T follicular helper cell (primary cell): ENCODE measurements at places on chromosomes 5 and 9.

DNA sequence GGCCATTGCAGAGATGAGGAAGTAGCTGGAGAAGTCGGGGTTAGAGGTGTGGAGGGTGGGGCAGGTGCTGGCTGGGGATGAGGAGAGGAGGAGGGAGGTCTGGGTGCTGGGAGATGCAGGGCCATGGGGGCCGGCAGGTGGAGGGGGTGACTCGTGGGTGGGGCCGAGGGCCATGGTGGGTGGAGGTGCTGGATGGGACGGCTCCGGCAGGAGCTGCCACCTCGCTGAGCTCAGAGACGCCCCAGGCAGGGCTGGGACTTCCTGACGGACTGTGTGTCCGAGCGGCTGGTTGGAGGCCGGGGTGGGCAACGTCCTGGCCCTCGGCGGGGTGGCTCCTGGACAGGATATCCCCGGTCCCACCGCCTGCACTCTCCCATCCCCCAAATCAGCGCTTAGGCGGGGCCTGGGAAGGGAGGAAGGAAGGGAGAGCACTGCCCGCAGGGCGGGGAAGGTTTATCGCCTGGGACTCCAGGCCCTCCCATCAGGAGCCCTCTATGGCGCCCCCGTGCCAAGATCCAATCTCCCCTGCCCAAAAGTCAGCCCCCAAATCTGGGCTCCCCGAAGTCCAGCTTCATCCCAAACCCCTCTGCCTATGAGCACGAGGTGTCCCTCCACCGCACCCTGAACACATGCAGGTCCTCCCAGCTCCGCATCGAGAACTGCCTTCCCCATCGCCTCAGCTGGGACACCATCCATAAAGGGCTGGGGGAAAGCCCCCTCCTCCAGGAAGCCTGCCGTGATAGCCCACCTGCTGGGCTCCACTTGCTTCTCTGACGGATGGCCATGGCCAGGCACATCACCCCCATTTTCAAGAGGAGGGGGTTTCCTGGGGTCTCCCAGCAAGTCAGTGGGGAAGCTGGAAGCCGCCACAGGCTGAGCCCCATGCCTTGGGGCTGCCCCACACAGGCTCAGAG, 58.3 kb upstream of the NOTCH1 start:
- no peak for DNase-seq

DNA sequence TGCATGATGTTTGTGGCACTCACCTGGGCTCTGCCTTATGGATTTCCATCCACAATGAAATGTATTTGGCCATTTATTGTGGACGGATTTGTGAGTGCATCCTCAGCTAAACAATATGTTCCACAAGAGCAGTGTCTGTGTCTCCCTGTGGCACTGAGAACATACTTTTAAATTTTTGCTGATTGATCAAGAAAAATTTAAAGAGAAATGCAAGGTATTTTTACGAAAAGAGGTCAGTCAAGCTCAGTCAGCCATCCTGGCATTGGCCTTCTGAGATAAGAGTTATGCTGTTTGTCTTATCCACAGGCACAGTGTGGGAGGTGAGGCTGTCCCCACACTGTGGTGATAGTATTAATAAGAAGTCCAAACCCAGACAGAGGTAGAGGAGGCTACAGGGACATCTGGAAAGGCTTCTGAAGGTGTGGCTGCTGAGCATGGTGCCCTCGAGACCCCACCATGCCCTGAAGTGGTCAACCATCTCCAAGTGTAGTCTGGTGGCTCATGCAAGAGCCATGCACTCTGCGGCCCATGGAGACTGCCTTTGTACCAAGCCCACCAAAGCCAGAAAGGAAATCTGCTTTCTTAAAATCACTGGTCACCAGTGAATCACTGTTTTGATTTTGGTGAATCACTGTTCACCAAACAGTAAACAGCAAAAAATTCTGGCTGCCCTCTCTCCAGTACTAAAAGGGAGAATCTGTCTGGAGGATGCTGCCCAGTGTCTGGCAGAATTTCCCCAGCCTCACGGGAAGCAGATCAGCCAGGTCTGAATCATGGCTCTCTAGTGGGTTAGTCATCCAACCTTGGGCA, 28.8 kb downstream of the SPOCK1 start:
- DNase-seq, result no peak

DNA sequence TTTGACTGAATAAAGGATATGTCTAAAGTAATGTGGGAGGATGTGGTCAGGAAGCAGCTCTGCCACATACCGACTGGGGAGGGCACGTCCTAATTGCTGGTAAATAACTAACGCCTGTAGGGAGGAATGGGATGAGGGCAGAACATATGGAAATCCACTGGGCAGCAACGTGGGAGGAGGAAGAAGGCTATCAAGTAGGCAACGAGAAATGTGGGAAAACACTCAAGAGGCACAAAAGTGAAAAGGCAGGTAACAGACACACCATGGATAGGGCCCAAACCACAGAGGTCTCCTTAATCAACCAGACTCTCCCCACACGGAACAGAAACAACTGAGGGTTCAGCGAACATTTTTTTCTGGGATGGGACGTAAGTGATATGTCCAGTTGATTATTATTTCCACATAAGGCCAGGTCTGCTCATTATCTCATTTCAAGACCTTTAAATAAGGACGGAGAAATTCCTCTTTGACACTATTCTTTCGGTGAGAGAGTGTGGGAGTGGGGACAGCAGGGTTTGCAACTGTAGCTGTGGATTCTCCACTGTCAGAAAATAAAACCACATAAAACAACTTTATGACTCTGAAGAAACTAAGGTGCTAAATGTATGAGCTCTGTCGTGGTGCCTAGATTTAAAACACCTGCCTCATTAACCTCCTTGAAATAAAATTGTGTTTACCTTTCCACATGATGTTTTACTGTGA, 17.0 kb downstream of the IARS1 start:
- DNase-seq, result no peak

GRCh38 chr5:180338001-180338707, 15.0 kb downstream of the GFPT2 start:
- no peak for DNase-seq

DNA sequence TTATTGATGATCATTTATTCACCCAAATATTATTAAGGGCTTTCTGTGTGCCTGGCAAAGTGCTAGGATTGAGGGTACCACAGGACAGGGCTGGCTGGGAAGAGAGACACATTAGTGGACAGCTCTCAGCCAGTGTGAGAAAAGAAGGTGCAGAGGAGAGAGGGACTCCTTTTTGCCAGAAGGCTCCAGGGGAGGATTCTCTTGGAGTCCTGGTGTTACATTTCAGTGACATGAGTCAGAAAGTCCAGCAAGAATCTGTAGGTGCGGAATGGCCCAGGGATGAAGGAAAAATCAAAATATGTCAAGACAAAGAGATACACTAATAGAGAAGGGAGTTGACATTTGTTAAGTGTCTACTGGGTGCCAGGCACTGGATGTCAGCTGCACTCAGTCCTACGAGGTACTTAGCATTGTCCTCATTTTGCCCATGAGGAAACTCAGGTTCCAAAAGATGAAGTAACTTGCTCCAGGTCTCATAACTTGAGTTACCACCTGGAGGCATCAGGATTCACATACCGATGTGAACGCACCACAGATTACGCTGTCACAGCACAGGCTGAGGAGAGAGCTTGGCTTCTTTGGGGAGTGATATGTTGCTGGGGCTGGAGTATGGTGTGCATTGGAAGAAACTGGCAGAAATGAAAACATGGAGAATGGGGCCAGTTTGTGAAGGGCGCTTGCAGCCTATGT, 60.5 kb downstream of the RASGRF2 start:
- no peak for DNase-seq

DNA sequence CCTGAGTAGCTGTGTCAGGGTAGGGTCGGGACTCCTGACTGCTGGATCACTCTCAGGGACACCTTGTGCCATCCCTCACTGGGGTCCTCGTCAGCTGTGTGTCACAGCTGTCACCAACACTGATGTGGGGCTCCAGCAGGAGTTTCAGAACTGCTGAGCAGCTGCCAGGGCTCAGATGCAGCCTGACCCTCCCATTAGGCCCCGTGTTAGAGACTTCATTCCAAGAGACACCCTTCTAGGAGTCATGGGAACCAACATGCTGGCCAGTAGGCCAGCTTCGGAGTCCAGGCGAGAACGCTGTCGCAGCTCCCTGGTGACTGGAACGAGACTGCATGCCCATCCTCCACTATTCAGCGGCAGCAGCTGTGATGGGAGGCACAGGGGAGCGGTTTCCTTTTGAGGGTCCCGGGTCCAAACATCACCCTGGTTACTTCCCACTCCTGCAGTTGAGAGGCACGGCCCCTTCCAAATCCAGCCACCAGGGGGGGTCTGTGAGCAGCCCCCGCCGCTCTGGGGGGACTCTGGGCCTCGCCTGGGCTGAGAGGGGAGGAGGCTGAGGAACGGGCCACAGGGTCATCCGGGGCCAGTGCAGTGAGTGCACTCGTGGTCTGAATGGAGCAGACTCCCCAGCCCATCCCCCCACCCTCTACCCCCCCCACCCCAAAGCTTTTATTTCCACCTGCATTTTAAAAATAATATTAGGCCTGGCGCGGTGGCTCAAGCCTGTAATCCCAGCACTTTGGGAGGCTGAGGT, 12.6 kb upstream of the TCF7 start:
- peak; percentile 66 for DNase-seq

DNA sequence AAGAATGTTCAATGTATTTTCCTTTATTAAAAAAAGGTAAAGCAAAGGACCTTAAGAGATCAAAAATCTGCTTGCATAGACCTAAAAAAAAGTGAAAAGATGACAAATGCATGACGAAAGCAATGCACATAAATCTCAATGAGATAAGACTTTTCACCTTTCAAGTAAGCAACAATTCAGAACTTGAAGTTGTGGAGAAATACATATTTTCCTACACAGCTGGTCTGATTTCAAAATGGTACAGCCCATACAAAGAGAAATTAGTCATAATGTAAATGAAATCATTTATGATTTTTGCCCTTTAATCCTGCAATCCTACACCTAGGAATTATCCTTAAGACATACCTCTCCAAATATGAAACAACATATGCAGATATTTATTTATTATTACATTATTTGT, 568.0 kb downstream of the ANXA1 start:
- no peak for DNase-seq
